Mammary epithelial cell (primary cell): ENCODE measurements at places on chromosomes 13 and 19. TPM values are rescaled to one million over a fixed set of nuclear protein-coding genes. Genes with fewer than 3 reads are reported as not detected.

The ZNF417 gene
- 7.2 and 8.2 TPM in 2 replicates for total RNA-seq

The POLD1 gene
- 25.3 and 49.8 TPM in 2 replicates for total RNA-seq

The FFAR3 gene
- not detected for total RNA-seq

The SLC25A41 gene
- total RNA-seq, result not detected in 2 replicates

The SBSN gene
- 0.69 and 2.9 TPM in 2 replicates for total RNA-seq

The VSTM1 gene
- not detected in 2 replicates for total RNA-seq

The EPS8L1 gene
- 68.3 TPM for total RNA-seq

The CCDC169 gene
- 0.83 TPM for total RNA-seq

DNA sequence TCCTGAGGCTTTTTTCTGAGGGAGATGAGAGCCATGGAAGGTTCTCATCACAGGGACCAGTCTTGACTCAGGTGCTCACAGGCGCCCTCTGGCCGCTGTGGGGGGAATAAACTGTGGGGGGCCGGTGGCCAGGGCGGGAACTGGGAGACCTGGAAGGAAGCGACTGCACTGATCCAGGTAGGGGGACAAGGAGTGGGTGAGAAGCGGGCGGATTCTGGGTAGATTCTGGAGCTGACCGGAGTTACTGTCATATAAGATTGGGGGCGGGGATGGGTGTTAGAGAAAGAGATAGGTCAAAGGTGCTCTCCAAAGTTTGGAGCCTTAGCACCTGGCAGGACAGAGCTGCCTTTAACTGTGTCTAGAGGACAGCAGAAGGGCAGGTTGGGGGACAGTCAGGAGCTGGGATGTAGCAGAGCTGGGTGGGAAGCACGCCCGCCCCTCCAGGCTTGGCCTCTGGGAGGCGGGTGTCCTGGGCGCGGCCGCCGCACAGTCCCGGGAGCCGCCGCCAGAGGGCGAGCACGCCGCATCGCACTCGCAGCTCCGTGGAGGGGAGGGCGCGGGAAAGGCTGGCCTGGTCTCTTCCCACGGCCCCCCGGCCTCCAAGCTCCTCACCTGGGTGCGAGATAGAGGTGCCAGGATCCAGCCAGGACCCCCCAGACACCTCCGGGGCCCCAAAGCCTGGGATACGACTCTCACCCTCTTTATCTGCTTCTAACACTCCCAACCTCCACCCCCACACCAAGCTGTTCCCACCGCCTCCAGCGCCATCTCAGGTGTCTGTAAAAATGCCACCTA, 4.2 kb upstream of the DAND5 start:
- DNase-seq, result peak; percentile 65

DNA sequence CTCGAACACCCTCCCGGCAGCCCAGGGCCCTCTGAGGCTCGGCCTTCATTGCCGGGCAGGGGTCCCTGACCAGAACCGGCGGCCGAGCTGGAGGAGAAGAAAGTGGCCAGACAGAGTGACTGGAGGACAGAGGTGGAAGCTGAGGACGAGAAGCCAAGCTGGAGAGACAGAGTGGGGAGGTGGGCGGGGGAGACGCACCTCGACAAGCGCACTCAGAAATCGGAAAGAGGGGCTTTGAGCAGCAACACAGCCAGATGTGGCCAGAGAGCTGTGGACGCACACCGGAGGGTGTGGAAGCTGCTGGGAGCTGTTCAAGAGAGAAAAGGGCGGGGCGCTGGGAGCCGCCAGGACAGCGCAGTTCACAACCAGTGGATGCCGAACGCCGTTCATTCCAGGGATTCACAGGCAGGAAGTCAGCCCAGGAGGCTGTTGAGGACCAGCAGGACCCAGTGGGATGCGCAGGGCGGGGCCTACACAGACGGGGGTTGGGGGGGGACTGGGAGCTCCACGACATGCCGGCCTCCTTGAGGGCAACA, 28.2 kb upstream of the C13orf46 start:
- no peak for DNase-seq

DNA sequence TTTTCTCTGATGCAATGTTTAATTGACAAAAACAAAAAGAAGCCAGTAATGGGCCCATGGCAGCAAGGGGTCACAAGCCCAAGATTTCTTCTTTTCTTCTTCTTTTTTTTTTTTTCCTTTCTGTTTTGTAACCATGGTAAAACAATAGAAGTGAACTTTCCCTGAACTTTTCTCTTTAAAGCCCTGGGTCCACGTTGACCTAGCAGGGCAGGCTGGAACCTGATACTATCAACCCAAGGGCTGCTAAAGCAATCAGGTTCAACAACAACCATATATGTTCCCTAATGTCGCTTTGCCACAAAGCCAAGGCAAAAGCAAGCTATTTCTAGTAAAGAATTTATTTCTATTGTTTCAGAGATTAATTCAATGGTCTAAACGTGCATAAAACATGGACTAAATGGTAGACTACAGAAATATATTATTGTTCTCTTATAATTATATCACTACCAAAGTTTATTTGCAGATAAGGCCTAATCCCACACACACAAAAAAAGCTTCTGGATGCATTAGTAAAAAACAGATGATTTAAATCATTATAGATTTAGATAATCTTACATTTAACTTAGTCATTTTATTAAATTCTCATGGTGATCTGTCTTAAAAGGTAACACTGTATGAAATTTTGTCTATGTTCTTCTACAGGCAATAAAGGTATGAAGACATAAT, 153.9 kb downstream of the DACH1 start:
- DNase-seq, result no peak

DNA sequence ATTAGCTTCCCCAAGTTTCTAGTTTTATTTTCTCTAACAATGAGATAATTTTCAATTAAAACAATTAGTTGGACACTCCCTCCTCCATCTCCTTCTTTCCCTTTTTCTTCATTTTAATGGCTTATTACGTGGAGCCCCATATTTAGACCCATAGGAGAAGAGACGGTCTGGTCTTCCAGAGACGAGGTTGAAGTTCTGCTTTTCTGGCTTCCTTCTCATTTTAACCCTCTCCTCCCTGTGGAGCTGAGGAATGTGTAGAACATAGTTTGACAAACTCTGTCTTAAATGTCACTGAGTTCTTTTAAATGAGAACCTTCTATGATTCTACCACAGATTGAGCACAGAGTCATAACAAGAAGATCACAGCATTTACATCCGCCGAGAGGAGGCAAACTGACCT, 86.8 kb downstream of the EDNRB start:
- DNase-seq, result no peak

DNA sequence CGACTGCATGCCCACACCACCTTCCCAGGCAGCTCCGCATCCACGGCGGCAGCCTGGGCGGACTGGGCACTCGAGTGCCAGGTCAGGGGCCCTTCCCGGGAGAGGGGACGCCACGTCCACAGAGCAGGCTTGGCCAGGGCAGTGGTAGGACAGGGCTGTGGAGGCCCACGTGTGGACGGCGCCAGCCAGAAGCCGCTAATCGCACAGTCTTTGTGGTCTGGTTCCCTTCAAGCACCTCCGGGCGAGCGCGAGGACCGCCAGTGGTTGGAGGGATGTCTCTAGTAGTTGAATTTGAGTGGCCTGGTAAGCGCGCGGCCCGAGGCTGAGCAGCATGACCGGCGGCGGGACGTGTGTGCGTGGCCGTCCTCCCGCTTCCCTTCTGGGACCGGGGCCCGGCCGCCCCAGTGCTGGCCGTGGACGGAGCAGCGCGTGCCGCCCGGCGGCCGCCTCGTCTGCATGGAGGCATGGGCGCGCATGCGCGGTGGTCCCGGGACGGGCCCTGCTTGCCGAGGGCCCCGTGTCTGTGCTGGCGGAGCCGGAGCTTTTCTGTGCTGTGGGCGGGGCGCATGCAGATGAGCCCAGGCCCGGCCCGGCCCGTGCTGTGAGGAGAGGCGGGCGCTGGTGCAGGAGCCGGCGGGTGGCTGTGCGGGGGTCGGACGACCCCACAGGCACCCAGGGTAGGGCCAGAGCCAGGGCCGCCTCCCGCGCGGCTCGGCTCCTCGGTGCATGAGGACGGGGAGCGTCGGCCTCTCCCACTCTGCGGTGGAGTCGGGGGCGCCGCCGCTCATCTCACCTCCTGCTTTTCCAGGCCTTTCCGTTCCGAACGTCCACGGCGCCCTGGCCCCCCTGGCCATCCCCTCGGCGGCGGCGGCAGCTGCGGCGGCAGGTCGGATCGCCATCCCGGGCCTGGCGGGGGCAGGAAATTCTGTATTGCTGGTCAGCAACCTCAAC, 8.6 kb downstream of the PTBP1 start:
- no peak for DNase-seq

DNA sequence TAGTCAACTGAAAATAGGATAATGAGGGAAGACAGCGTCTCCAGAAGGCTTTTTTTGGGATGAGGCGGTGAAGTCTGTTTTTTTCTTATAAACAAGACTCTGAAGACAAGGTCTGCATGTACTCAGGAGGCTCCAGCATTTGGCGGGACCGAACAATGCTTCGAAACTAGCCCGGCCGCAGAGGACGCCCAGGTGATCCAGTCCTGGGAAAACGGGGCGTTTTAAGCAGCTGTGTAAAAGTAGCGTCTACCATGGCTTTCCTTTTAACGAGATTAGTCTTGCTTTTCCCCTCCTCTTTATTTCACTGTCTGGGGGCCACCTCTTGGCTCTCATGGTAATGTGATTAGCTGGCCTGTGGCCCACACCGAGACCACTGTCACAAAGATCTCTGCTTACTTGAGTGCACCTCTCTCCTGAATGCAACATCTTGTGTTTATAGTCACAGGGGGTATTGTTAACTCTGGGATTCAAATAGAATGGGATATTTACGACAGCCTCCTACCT, 29.4 kb upstream of the GTF3A start:
- no peak for DNase-seq

DNA sequence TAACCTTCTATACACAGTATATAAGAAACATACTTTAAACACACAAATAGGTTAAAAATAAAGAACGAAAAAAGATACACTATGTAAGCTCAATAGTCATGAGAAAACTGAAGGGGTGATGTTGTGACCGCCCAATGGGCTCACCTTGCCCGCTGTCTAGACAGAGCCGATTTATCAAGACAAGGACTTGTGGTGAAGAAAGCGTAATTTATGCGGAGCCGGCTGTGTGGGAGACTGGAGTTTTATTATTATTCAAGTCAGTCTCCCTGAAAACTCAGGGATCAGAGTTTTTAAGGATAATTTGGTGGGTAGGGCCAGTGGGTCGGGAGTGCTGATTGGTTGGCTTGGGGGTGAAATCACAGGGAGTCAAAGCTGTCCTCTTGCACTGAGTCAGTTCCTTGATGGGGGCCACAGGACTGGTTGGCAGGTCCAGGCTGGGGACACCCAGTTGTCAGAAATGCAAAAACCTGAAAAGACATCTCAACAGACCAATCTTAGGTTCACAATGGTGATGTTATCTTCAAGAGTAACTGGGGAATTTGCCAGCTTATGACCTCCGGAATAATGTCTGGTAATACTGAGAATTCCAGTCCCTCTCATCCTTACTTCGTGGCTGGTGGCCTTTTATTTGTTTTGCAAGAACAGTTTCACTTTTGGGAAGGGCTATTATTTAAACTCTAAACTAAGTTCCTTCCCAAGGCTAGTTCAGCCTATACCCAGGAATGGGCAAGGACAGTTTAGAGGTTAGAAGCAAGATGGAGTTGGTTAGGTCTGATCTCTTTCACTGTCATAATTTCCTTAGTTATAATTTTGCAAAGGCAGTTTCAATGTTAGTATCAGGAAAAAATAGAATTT, 96.6 kb downstream of the UBL3 start:
- no peak for DNase-seq

- no peak for DNase-seq
Observed at GRCh38 chr19:1864480-1865171, 1.2 kb upstream of the KLF16 start.

DNA sequence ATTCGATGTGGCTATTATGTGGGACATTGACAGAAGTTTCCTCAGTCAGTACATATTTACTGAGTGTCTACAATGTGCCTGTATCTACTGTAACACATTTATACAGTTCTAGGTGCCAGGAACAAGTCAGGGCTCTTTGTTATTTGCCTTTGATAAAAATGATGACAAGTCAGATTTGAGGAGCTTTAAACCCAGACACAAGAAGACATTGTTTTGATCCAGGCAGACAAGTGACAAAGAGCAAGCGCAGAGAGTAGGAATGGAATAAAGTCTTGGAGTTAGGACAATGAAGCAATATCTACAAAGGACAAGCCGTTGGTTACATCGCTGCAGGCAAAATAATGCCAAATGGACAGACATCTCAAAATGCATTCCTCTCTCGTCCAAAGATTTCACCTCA, 70.1 kb downstream of the ITGBL1 start:
- no peak for DNase-seq

DNA sequence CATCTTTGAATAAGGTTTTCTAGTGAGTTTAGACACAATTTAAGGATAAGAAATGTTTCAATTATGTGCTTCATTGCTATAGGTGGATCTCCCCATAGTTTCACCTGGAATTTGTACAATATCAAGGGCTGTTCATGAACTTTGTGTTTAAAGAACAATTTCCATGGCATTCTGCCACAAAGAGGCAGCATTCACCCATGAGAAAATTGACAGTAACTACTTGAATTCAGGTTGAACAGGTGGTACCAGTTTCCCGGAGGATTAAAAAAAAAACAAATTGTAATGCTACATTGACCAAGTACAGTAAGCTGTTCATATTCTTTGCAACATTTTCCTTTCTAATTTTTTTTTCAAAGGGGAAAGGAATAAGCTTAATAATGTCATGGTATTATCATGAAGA, 9.1 kb downstream of the SLITRK5 start:
- no peak for DNase-seq

- DNase-seq, result no peak
Observed at GRCh38 chr13:22173610-22174009, 502.7 kb downstream of the FGF9 start.

GRCh38 chr19:53004242-53004641, 9.5 kb upstream of the ERVV-1 start:
- no peak for DNase-seq

GRCh38 chr19:29446361-29446760, 79.4 kb upstream of the VSTM2B start:
- no peak for DNase-seq

- peak; percentile 86 for DNase-seq
Observed at GRCh38 chr19:47633517-47633916, 24.6 kb downstream of the BICRA start.

GRCh38 chr19:19105365-19106055, 32.8 kb downstream of the TMEM161A start:
- DNase-seq, result no peak

DNA sequence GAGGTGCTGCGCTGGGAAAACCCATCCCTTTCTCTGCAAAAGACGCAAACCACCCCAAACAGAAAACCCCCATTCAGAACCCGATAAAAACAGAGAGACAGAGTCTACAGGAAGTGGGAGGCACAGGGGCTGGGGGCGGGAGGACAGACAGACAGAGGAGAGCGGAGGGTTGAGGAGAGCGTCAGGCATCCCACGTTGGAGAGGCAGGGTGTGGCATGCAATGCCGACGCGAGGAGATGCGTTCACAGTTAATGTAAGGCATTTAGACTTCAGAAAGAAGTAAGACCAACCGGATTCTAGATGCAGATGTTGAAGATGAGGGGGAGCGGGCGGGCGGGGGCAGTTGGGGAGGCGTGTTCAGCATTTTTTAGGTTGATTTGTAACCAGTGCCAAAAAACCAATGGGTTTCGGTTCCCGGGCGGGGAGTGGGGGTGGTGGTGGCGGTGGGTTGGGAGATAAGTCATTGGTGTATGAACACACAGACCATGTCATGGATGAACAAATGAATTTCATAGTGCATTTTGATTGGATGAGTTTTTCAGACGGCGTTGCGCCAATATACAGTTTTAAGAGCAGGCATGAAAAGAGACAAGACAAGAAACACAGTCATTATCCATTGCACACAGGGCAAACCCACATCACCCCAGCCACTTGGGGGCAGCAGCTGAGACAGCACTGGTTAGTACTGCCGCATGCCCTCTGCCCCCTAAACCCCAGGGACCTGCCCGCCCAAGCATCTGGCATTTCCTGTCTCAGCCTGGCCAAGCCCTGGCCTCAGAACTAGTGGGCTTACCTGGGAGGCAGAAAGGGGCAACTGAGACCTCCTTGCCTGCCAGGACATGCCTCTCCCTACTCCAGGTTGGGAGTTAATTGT, 91.3 kb downstream of the IER2 start:
- peak; percentile 9 for DNase-seq

GRCh38 chr13:57063007-57063406, 77.7 kb upstream of the PRR20A start:
- DNase-seq, result no peak
